ENCODE measurements at places on chromosomes 16 and 17. TPM values are rescaled to one million over a fixed set of nuclear protein-coding genes. Genes with fewer than 3 reads are reported as not detected.

The LMF1 gene
- 16.0 TPM for total RNA-seq

The KCTD11 gene
- total RNA-seq, result 7.9 TPM

The CHAD gene
- 0.27 TPM for total RNA-seq

The RDM1 gene
- 5.7 TPM for total RNA-seq

The C1QTNF1 gene
- 1.0 TPM for total RNA-seq

The NTN1 gene
- 10.1 TPM for total RNA-seq

The KRTAP9-2 gene
- total RNA-seq, result not detected

The CORO6 gene
- total RNA-seq, result 3.1 TPM

The DUXB gene
- not detected for total RNA-seq

The ACSM5 gene
- not detected for total RNA-seq

Data from neural crest cell (in vitro differentiated cells).